ENCODE measurements at places on chromosomes 3 and 15. TPM values are rescaled to one million over a fixed set of nuclear protein-coding genes. Genes with fewer than 3 reads are reported as not detected.

DNA sequence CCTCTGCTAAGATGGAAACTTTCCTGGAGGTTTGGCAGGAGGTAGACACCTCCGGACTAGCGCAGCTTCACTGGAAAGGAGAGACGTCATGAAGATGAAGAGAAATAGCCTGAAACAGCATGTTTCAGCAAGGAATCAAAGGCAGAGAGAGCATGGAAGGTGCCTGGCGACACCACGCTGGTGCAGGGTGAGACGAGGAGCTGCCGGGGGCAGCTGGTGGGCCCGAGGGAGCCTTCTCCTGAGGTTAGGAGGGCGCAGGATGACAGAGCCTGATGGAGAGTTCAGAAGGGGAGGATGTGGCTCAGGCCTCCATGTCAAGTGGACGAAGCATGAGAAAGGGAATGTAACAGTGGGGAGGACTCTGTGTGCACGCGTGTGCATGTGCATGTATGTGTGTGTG, 113.6 kb downstream of the TPRA1 start:
- H3K4me1 ChIP-seq: no peaks in the 10 kb centered on the region
- no peak overlapping the region for H3K4me3 ChIP-seq
- no peaks in the 10 kb centered on the region for H3K36me3 ChIP-seq
- no peak for DNase-seq
- peaks cover 5% of the 10 kb centered on the region for H3K27me3 ChIP-seq
- no peak overlapping the region for H3K27ac ChIP-seq

DNA sequence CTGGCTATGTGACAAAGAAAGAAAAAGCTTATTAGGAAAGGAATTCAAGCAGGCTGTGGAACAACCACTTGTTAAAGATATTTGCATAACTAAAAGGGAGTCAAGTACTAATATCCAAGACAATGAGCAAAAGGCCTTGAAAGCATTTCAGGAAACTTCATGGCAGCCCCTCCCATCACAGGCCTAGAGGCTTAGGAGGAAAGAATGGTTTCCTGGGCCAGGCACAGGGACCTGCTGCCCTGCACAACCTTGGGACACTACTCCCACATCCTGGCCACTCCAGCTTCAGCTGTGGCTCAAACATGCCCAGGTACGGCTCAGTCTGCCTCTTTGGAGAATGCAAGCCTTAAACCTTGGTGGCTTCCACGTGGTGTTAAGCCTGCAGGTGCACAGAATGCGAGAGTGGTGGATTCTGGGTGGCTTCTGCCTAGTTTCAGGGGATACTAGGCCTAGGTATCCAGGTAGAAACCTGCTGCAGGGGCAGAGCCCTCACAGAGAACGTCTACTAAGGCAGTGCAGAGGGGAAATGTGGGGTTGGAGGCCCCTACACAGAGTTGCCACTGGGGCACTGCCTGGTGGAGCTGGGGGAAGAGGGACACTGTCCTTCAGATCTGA, 121.6 kb downstream of the OPA1 start:
- H3K27me3 ChIP-seq: no peaks in the 10 kb centered on the region
- no peak overlapping the region for H3K27ac ChIP-seq
- H3K4me1 ChIP-seq: no peaks in the 10 kb centered on the region
- H3K4me3 ChIP-seq: no peak overlapping the region
- no peak for DNase-seq

DNA sequence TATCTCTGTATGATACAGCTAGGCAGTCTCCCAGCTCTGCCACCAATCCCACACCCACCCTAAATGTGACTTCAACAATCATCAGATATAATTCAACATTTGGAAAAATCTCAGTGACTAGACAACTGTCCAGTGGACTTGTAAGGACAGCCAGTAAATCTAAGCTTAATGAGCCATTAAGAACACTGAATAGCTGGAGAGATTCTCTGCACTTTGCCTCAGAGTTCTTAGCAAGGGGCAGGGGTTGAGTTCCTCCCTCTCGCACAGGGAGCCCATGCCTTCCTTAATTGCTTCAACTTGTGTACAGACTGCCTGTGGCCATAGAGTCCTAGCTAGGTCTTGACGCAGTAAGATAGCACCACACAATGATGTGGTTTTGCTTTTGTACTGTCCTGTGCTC, 15.6 kb downstream of the MEX3B start:
- H3K36me3 ChIP-seq: no peaks in the 10 kb centered on the region
- no peak overlapping the region for H3K27ac ChIP-seq
- H3K4me1 ChIP-seq: no peaks in the 10 kb centered on the region
- DNase-seq: no peak
- H3K4me3 ChIP-seq: no peak overlapping the region

DNA sequence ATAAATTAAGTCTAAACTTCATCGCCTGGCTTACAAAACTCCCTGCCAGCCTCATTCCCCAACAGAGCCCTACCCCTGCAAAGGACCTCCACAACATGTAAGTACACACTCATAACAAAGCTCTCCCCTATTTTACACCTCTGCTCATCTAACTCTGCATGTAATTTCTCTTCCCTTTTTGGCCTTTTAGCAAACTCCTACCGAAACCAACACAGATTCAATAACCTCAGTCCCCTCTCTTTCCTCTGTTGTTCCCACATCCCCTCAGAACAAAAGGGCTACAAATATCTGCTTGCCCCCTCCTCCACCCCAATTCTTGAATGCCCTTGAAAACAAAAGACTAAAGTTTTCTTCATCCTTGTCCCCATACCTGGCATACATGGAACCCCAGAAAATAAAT, 662 bp downstream of the UBL7 start:
- peaks cover 4% of the 10 kb centered on the region for H3K4me1 ChIP-seq
- no peak for DNase-seq
- peak overlapping the region; percentile 92 for H3K4me3 ChIP-seq
- no peaks in the 10 kb centered on the region for H3K36me3 ChIP-seq

- DNase-seq: no peak
- H3K4me3 ChIP-seq: no peak overlapping the region
- peaks cover 13% of the 10 kb centered on the region for H3K36me3 ChIP-seq
- H3K4me1 ChIP-seq: no peaks in the 10 kb centered on the region
- no peak overlapping the region for H3K27ac ChIP-seq
Observed at GRCh38 chr3:141921316-141921715, 44.9 kb downstream of the ATP1B3 start.

GRCh38 chr15:92833106-92833433, 67.1 kb upstream of the CHD2 start:
- peaks cover 28% of the 10 kb centered on the region for H3K4me1 ChIP-seq
- no peaks in the 10 kb centered on the region for H3K27me3 ChIP-seq
- no peak overlapping the region for H3K4me3 ChIP-seq
- H3K27ac ChIP-seq: peak overlapping the region; percentile 78

- no peak for DNase-seq
- no peaks in the 10 kb centered on the region for H3K4me1 ChIP-seq
- H3K27me3 ChIP-seq: peaks cover 9% of the 10 kb centered on the region
- no peak overlapping the region for H3K4me3 ChIP-seq
Observed at GRCh38 chr15:60223176-60223575, 174.6 kb downstream of the ANXA2 start.

GRCh38 chr15:73934281-73934680, 8.0 kb downstream of the LOXL1 start:
- no peak overlapping the region for H3K4me3 ChIP-seq
- no peak for DNase-seq
- H3K4me1 ChIP-seq: peaks cover 59% of the 10 kb centered on the region
- no peaks in the 10 kb centered on the region for H3K27me3 ChIP-seq

DNA sequence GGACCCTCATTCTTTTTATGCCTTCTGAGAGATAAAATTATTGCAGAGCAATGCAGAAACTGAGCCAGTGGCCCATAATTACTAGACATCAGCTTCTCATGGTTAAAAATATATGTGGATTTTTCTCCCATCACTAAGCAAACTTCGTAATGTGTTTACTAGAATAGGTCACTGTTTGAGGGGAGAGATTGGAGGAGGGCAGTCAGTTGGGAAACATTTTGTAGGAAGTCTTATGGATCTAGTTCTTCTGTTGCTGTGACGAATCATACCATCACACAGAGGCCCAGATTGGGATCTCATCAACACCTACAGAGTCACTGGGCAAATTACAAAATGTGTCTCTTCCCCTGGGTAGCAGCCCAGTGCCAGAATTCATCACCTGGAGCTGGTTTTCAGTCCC, 81.4 kb downstream of the PDE8A start:
- no peaks in the 10 kb centered on the region for H3K4me1 ChIP-seq
- no peak overlapping the region for H3K27ac ChIP-seq
- H3K36me3 ChIP-seq: no peaks in the 10 kb centered on the region
- no peak overlapping the region for H3K4me3 ChIP-seq
- H3K27me3 ChIP-seq: no peaks in the 10 kb centered on the region
- no peak for DNase-seq

DNA sequence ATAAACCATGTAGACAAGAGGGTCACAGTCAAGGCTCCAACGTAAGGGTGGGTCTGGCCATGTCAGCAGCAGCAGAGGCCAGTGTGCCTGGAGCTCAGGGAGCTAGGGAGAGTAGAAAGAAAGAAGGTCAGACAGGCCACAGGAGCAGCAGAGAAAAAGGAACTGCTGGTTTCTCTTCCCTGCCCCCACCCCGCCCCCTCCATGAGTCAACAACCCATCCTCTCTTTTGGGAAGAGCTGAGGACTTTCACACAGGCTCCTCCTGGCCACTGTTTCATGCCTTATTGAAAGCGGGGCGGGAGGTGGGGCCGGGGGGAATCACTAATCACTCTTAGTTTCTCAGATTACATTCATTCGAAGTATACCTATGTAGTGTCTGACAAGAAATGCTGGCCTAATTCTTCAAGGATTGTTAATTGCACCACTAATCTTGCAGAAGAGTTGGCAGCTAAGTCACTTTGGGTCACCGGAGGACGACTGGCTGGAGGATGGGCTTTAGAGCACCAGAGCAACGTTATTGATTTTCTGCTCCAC, 9.1 kb upstream of the SCG3 start:
- no peak overlapping the region for H3K4me3 ChIP-seq
- H3K4me1 ChIP-seq: no peaks in the 10 kb centered on the region
- H3K27me3 ChIP-seq: peaks cover 2% of the 10 kb centered on the region
- H3K27ac ChIP-seq: no peak overlapping the region
- no peaks in the 10 kb centered on the region for H3K36me3 ChIP-seq
- DNase-seq: no peak

- no peak overlapping the region for H3K4me3 ChIP-seq
- H3K36me3 ChIP-seq: no peaks in the 10 kb centered on the region
- H3K27ac ChIP-seq: no peak overlapping the region
- H3K4me1 ChIP-seq: peaks cover 6% of the 10 kb centered on the region
Observed at GRCh38 chr3:12869035-12869621, 27.8 kb upstream of the RPL32 start.

GRCh38 chr15:75033809-75034208, 10.4 kb downstream of the PPCDC start:
- no peaks in the 10 kb centered on the region for H3K36me3 ChIP-seq
- H3K4me3 ChIP-seq: no peak overlapping the region
- no peak overlapping the region for H3K27ac ChIP-seq
- no peak for DNase-seq

DNA sequence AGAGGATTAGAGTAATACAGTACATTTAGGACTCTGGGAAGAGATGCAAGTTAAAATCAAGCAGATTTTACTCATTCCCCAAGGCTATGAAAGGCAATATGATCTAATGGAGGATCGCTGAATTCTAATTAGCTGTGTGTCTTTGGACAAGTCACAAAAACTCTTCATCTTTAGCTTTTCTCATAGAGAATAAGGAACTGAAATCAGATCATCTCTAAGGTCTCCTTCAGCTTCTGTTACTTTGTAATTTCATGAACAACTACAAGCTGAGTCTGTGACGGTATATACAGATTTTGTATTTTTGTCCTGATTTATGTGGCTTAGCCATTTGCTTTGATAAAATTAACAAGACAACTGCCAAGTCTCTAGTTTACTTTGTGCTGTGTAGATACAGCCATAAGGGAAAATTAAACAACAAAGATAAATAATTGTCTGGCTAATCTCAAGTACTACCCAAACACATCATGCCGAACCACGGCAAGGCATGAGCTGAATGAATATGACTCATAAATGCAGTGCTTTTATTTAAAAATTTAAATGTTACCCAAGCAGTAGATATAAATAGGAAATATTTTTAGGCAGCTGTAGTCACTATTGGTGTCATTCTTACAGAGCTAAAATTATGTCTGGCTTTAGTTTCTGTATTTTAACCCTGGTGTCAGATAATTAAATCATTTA, 81.5 kb downstream of the GAP43 start:
- no peak overlapping the region for H3K4me3 ChIP-seq
- H3K27me3 ChIP-seq: no peaks in the 10 kb centered on the region
- H3K36me3 ChIP-seq: no peaks in the 10 kb centered on the region
- H3K27ac ChIP-seq: no peak overlapping the region
- peaks cover 2% of the 10 kb centered on the region for H3K4me1 ChIP-seq
- peak; percentile 65 for DNase-seq

GRCh38 chr15:80587816-80588456, 107.2 kb upstream of the ABHD17C start:
- H3K4me1 ChIP-seq: peaks cover 20% of the 10 kb centered on the region
- H3K36me3 ChIP-seq: no peaks in the 10 kb centered on the region
- no peaks in the 10 kb centered on the region for H3K27me3 ChIP-seq
- H3K4me3 ChIP-seq: no peak overlapping the region

DNA sequence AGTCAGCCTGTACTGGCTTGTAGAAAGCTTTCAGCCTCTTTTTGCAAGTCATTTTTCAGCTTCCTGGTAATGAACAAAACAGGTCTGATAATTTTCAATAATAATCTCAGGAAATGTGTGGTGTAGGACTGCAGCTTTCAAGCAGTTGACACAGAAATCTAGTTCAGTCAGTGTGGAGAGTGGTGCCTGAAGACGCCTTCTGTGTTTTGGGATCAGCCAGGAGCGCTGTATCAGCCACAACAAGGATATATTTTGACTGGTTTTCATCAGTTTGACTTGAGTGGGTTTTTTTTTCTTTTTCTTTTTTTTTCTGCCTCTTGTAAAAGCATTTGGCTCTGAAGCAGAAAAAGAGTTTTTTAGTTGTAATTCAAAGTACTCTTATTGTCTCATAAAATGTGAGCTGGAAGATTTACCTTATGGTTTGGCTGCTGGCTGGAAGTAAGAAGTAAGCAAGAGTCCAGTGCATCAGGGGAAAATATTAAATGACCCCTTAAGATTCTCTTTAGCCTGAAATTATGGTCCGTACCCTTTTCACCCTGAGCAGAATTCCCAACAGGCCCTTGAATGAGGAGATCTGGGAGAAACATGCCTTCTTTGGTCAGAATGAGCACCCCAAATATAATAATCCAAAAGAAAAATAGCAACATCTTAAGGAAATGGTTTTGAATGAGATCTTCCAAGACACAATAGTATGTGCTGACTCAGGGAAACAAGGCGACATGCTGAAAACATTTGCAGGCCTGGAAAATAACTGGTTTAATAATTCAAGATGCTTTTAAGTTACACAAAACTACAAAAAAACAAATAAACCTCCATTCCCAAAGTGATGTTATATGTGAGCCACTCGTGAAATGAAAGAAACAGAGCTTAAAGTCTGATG, 332.7 kb upstream of the ADAMTS9 start:
- H3K4me1 ChIP-seq: no peaks in the 10 kb centered on the region
- no peaks in the 10 kb centered on the region for H3K36me3 ChIP-seq
- H3K27ac ChIP-seq: no peak overlapping the region

GOLGA6A gene
- 0.31 TPM for total RNA-seq

CDHR4 gene
- total RNA-seq: not detected

OIP5 gene
- 1.7 TPM for total RNA-seq

IL17RE gene
- total RNA-seq: 3.7 TPM

SLC12A1 gene
- total RNA-seq: not detected

TLR9 gene
- total RNA-seq: 0.25 TPM

All from astrocyte (in vitro differentiated cells and primary cell).